ENCODE measurements at places on chromosomes 3 and 15. TPM values are rescaled to one million over a fixed set of nuclear protein-coding genes. Genes with fewer than 3 reads are reported as not detected.

RNF168 gene
- polyA plus RNA-seq, result 11.4 TPM

- DNase-seq, result no peak
These were observed 66.4 kb downstream of the RYR3 start for GRCh38 chr15:33377204-33377603.

GRCh38 chr3:150429767-150430671 lies 21.9 kb downstream of the TSC22D2 start:
- DNase-seq, result no peak

DNA sequence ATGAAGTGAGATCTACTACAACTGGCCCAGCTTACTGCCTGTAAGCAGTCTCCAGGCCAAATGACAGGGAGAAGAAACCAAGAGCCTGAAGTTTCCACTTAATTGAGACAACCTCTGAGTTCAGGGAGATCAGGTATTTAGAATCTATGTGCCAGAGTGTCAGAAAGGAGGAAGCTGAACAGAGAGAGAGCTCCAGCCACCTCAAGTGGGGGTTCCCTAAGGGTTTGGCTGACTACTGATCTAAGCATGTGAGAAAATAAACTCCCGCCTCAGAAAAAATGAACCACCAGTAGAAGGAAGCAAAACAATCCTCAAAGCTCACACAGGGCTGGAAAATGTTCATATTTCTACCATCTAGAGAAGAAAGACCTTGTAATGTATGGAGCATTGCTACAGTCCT lies 25.0 kb downstream of the ADAM10 start:
- DNase-seq, result no peak

DNA sequence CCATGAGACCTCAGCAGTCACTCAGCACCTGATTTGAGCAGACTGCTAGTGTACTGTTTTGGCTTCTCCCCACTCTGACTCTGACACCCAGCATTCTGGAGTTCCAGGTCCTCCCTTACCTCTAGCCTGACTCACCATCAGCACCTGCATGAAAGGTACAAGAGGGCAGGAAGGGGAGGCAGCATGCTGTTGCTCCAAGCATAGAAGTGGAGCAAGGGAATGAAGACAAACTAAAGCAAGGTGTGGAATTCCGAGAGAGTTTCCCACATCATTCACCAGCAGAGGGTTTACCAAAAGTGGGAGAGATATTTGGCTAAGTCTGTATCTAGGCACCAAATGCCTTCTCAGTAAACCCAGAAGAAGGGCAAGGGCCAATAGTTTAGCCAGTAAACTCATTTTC lies 21.3 kb downstream of the HEXA start:
- no peak for DNase-seq

GRCh38 chr15:99651023-99651807 lies 82.0 kb downstream of the LYSMD4 start:
- no peak for DNase-seq

DNA sequence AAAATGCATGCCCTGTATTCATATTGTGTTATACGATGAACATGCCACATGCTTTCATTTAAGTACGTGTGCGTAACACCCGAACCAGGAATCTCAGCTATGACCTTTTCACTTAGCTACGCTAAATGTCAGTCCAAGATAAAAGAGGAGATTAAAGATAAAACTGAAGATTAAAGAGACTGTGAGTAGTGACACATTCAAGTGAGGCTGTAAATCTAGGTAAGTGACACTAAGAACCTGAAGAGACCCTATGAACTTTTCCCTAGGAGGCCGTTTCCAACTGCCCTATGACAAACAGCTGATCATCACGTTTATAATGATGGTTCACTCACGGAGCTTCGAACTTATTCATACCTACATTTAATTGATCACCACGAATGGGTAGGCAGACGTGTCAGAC lies 32.2 kb downstream of the TFRC start:
- DNase-seq, result no peak
